ENCODE measurements at places on chromosomes 11 and 22.

DNA sequence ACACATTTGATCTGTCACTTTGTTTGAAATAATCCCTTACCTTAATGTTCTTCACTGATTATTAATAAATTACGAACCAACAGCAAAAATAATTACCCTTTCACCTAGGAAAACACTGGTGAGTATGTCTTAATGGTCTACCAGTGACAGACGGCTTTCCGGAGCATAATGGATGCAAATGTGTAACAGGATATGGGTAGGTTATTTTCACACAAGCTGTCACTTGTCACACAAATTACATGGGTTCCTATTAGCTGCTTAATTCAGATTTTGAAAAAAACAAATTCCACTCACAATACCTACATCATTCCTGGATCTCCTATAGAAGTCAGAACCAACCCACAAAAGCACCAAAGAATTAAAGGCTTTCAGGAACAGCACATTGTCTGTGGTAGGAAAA is 127.9 kb downstream of the WT1 start:
- DNase-seq: no peak

DNA sequence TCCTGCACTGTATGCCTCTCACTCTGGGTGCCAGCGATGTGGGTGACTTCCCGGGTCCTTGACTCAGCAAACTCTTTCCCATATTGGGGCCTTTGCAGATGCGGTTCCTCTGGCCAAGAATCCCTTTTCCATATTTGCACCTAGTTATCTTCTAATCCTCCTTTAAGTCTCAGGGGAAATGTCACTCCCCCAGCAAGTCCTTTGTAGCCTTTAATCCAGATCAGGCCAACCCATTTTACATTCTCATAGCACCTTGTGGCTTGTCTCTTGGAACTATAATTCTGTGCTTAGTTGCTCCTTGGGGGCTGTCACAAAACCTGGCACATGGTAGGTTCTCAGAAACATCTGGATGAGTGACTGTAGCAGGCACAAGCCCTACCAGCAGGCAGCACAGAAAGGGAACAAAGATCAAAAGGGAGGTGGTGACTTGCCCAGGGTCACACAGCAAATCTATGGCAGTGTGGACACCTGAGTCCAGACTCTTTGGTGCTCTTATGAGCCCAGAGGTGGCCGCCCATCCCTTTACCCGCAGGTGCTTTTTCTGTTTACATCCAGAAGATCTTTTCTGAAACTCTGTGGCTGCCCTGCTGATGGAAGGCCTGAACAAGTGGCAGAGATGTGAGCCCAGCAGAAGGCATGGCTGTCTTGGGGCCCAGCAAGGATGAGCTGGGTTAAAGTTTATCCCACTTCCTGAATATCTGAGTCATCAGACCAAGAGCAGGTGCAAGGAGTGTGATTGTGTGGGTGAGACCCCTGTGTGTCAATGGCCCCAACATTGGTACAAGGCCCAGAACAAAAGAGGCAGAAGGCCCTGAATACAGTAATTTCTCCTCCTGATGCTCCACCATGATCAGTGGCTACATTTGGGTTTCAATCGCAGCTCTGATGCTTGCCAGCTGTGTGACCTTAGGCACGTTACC is 78.6 kb upstream of the GRK3 start:
- DNase-seq: no peak

DNA sequence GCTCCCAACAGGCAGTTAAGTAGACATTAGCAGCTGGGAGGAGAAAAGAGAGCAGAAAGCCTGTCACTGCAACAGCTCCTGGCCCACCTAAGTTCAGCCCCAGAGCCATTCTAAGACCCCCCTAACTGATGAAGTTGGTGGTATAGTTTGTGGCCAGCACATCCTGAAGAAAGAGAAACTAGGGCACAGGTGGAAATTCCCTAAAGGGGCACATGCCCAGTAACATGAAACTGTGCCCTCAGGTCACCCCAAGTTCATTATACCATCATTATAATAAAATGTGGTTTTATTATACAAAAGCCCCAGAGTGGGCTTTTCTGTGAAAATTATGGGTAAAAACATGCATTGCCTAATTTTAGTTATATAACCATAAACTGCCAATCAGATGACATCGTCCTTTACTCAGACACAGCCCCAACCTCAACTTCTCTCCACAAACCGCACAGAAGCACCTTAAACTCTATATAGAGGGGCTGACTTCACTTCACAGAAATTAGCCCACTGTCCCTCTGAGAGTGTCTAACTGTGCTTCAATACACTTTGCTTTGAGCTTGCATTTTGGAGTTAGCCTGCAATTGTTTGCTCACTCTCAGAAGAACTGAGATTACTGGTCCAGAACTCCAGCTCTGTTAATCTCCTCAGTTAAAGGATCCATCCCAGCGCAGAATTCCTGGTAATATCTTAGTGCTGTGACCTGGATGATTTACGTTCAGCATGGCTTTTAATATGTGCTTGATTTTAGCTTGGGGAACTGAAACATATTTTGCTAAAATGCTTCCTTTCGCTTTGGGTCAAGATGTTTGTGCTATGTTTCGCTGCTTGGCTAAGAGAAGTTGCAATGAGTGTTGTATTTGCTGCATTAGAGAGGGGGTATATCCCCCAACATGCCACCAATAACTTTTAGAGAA is 1.8 kb upstream of the APOL3 start:
- DNase-seq: no peak

- no peak for DNase-seq
These were observed at the start of gene SPTBN2 for GRCh38 chr11:66728693-66729385. Gene SPTBN2 (minus strand): TSS chr11:66729216. CDS start chr11:66721240, 7,976 bp downstream.

DNA sequence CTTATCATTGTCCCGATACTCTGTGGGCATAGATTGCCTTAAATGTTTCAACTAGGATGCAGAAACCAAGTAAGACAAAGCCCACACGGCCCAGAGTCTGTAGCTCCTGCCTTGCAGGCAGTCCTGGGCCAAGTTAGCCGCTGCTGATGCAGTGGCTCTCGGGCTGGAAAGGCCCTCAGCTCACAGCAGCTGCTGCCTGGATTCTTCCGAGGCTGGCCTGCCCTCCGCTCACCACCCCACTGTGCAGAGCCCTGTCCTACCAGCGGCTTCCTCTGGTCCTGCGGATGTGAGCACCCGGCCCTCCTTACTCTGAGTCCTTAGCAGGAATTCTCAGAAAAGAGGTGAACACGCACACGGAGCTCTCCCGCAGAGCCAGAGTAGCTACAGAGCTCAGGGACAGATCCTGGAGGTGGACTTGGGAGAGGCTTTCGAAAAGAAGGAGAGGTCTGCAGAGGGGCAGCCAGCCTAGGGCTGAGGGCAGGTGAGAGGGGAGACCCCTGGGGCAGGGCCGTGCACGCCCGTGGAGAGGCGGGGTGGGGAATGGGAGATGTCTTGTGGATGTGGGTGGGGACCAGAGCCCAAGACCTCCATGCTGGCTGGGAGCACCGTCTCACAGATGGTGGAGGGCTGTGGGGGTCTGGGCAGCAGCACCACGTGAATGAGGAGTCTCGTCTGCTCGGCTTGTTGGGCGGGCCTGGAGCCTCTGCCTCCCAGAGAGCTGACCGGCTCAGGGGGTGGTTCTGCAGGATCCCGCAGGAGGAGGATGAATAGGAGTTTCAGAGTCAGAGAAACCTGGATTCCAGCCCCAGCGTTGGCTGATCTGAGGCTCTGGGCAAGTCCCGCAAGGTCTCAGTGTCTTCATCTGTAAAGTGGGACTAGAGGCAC is 117.4 kb upstream of the B3GAT1 start:
- no peak for DNase-seq

All from activated naive CD4-positive, alpha-beta T cell (primary cell).